Activated naive CD8-positive, alpha-beta T cell treated with anti-CD3 and anti-CD28 coated beads for 36 hours (primary cell): ENCODE measurements at places on chromosomes 1 and 21. TPM values are rescaled to one million over a fixed set of nuclear protein-coding genes. Genes with fewer than 3 reads are reported as not detected.

GRCh38 chr1:86787621-86788020, 83.2 kb downstream of the SH3GLB1 start:
- DNase-seq = no peak

DNA sequence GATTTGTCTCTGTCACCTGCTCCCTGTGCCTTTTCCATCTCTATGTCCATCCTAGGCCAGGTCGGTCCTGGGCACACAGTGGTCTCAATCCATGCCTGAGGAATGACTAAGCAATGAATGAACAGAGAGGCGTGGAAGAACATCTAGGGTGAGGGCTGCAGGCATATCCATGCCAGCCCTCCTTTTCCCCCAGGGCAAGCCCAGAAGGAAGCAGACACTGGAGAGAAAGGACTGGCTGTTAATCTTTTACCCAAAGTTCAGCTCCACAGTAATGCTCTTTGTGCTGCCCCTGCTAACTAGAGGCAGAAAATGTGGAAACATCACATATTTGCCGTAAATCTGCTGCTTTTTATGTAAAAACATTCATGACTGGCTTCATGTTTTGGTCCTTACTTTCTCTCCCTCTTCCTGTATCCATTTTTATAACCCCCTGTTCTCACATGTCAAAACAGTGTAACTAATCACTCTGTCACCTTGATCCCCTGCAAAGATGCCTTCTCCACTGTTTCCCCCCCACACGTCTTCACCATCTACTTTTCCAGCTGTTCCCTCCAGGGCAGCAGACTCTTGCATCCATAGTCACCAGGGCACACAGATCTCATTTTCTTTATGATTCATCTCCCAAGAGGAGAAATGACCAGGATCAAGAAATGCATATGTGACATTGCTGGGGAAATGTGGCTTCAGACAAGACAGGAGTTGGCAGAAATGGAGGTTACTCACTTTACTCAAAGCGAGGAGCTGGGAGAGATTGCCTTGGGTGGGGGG, 166.4 kb upstream of the PROX1 start:
- no peak for DNase-seq

GRCh38 chr1:32958827-32959226, 5.8 kb downstream of the RNF19B start:
- no peak for DNase-seq

GRCh38 chr1:16116625-16117024, 39.2 kb downstream of the EPHA2 start:
- no peak for DNase-seq

DNA sequence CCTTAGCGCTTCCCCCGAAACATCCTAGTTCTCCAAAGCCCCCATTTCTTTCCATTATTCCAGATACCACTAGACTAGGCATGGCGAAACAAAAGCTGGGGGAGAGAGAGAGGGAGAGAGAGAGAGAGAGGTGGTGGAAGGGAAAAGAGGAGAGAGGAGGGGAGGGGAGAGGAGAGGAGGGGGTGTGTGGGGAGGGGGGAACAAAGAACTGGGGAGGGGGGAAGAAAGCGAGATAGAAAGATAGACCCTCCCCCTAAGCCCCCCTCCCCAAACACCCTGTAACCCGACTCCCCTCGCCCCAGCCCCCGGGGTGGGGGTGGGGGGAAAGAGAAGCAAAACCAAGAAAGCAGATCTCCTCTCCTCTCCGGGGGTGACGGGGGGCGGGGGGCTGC, 352 bp downstream of the MEX3A start:
- no peak for DNase-seq

DNA sequence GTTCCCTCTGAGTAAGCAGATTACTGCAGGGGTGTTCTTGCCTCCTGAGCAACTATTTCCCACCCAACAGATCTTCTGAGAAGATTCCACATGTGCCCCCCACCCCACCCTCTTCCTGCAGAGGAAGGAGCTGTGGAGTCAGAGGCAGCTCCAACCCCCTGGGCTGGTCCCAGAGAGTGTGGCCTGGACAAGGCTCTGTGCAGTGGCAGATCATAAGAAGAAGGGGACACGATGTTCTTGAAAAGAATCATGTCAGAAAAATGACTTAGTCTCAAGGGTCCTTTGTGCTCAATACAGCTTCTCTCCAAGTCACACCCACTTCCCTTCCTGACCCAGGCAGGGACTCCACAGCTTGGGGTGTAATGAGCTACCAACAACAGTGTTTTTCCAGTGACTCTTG, 95.2 kb downstream of the SYF2 start:
- DNase-seq = no peak

GRCh38 chr1:206766251-206766856, 4.2 kb upstream of the IL19 start:
- DNase-seq = peak; percentile 70

DNA sequence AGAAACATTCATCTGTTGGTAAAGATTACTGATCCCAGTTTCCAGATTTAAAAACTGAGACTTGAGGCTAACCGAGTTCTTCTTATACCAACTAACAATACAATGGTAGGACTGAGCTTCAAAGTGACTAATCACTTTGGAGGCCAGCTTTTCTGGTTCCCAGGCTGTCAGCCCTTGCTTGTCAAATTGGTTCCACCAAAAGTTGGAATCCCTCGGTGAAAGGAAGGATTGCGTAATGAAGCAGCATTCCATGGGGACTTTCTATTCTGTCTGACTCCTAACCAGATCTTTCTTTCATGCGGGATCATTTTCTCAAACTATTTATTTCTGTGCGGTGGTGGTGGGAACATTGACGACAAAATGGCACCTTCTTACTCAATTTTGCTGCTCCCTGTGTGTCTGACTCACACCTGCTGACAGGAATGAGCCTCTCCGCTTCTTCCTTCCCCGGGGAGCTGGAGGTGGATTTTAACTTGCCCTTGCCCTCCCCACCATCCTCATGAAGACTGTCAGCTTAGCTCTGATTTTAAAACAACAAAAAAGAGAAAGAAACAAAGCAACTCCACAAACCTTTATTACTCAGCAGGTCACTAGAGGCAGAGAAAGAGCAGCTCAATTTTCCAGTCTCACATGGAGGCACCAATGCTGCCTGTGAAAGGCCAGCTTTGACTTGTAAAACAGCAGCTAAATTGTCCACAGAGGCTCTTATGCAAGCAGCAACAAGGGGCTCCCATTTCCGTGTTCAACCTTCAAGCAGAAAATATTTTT, 32.9 kb upstream of the RASAL2 start:
- DNase-seq = no peak

DNA sequence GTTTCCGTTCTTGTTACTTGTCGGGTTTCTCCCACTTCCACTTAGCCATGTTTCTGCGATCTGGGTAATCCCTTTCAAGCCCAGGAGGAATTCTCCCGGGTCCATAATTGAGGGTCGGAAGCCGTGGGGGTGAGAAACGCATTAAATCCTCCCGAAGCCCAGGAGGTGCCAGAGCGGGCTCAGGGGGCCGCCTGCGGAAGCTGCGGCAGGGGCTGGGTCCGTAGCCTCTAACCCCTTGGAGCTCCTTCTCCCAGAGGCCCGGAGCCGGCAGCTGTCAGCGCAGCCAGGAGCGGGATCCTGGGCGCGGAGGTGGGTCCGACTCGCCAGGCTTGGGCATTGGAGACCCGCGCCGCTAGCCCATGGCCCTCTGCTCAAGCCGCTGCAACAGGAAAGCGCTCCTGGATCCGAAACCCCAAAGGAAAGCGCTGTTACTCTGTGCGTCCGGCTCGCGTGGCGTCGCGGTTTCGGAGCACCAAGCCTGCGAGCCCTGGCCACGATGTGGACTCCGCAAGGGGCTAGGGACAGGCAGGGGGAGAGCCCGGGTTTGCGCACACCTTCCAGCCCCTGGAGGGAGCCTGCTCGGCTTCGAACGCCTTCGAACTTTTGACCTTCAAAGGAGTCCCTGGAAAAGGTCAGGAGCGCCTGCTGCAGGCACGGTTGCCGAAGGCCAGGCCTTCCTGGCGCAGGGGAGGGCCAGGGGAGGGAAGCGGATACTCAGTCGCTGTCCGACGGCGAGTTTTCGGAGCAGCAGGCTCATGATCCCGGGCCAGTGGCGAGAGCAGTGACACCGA, 1.7 kb upstream of the SIM2 start:
- no peak for DNase-seq

DNA sequence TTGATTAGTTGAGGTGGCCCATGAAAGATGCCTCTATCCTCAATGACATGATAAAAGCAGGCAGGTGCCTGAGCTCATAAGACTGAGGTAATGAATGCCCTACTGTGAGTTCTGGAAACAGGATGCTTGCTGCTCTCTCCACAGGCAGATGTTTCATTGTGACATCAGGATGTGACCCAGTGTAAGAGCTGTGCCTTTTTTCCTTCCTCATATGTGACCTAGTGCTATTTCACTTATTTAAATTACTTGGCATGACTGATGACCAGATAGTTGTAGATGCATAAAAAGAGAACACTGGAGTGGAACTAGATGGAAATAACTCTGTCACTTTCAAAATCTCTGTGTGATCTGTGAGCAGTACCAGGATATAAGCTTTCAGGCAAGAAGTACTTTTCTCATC, 31.9 kb downstream of the KIF14 start:
- no peak for DNase-seq

- DNase-seq = no peak
Measured at GRCh38 chr1:100075773-100076172, 57.0 kb downstream of the SASS6 start.

GRCh38 chr1:90434460-90434859, 282.6 kb downstream of the BARHL2 start:
- no peak for DNase-seq

DNA sequence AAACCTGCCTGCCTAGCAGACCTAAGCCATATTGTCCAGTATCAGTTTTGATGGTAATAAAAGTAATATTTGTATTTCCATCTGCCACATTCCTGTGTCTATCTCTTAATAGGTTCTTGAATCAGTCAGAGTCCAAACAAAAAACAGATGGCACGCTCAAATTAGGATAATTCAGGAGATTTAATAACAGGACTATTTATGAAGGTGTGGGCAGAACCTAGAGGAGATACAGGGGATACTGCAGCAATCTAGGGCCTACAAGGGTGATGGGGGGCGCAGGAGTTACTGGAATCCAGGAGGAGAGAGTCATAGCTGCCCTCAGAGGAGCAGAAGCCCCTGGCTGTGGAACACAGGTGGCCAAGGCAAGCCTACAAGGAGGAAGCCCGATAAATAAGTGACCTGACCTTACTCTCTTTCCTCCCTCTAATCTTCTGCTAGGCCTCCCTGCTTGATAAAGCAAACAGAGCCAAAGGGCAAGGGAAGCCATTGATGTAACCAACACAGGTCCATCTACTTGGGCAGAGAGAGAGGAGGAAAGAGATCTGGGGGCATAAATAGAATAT, 11.9 kb upstream of the HYI start:
- DNase-seq = no peak

GRCh38 chr1:10785728-10786638, 10.5 kb downstream of the CASZ1 start:
- no peak for DNase-seq

DNA sequence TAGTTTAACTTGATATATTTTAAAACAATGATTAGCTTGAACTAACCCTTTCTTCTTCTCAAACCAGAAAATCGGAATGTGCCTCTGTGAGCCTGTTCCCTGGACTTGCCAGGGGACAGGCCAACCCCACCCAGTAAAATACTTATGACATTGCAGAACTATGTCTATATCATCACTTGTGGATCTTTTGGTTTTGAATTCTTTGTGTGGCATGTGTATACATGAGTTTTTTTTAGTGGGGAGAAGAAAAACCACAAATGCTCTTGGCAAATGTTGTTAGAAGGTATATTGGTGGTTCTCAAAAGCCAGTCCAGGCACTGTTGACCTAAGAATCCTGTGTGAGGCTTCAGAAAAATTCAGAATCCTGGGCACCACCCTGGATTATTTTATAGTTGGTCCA, 347.4 kb downstream of the SIPA1L2 start:
- no peak for DNase-seq

DNA sequence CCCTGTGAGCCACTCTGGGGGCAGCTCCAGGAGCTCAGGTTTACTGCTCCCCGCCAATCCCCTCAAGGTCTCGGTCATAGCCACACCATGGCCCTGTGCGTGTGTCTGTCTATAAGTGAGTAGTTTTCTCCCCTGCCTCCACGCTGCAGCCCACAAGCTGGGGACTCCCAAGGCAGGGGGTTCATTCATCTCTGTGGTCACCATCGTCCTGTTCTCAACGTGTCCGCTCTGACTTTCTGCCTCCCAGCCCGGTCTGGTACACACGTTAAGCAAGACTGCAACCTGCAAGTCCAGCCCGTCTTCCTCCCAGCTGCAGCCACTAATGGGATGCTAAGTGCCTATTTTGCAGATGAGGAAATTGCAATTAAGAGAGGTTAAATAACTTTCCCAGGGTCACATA, 49.8 kb downstream of the IGSF21 start:
- no peak for DNase-seq

- DNase-seq = no peak
Measured at GRCh38 chr1:206921772-206922265, at the start of gene FCMR. TSS of gene FCMR (minus strand) at chr1:206921941. CDS start at chr1:206921854, 87 bp downstream.

UTS2 gene
- total RNA-seq = 0.19 TPM

HSF2BP gene
- total RNA-seq = 0.68 TPM

HTR6 gene
- not detected for total RNA-seq

S100PBP gene
- 28.5 TPM for total RNA-seq

MROH7 gene
- 0.14 TPM for total RNA-seq
